ENCODE measurements at places on chromosomes 3 and 15.

- no peak for DNase-seq
Observed at GRCh38 chr3:143414571-143415253, 295.1 kb downstream of the CHST2 start.

DNA sequence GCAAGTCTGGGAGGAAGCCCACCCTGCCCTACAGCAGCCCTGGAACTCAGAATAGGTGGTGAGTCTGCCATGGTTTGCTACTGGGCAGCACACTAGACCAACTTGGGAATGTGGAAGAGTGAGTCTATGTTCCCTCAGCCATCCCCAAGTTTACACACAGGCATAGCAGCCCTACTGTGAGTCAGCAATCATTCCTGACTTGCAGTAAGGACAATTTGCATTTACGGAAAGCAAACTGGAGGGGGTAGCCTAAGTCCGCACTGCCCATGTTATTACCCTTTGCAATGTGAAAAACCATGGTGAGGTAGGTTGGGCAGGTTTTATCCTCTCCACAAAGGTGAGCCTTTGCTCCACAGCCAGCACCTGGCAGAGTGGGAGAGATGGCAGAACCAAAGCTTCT lies 4.6 kb downstream of the TCTA start:
- no peak for DNase-seq

GRCh38 chr3:115062009-115062408 lies 85.1 kb downstream of the ZBTB20 start:
- no peak for DNase-seq

- DNase-seq = no peak
Observed at GRCh38 chr15:92825985-92826384, 74.1 kb upstream of the CHD2 start.

GRCh38 chr3:141722081-141722480 lies 16.0 kb upstream of the RNF7 start:
- no peak for DNase-seq

DNA sequence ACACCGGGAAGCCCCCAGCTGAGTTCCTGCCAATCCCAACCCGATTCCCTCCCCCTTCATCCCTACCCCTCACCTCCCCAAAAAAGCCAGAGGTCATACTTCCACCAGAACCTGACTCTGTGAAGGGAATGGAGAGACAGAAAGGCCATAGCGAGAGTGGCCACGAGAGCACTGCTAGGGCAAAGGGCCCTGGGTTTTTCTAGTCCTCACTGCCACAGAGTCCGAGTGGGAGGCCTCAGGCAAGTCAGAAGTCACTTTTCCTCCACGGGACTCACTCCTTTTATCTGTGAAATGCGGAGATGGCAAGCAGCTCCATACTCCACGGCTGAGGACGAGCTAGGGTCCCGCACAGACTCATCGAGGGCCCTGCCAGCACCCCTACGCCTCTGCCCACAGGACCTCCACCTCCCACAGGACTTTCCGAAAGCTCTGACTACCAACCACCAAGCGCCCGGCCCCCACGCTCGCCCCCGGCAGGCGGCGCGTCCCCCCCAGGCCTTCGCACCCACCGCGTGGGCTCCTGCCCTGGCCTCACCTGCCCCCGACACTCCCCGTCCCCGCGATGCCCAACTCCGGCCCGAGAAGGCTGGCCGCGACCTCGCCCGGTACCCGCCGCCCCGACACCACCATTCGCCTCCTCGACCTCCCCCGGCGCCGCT lies 792 bp downstream of the ATP13A3 start:
- DNase-seq = no peak

- DNase-seq = peak; percentile 88
Observed at GRCh38 chr15:93982226-93982727, 249.1 kb upstream of the MCTP2 start.

DNA sequence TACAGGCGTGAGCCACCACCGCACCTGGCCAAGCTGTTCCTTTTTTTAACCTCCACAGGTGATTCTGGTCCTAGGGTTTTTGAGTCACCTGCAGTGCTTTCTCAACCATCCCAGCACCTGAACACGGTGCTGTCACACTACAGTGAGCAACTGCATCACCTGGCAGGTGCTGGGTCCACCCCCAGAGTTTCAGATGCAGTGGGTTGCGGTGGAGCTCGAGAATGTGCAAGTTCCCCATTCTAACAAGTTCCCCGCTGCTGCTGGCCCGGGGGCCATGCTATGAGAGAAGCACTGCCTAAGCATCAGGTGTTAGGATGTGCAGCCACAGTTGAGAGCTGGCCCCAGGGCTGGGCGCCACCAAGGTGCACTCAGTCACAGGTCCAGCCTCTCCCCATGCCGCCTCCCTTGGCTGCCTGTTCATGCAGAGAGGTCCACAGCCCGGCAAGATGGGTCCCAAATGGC lies 18.0 kb downstream of the ISG20 start:
- no peak for DNase-seq

DNA sequence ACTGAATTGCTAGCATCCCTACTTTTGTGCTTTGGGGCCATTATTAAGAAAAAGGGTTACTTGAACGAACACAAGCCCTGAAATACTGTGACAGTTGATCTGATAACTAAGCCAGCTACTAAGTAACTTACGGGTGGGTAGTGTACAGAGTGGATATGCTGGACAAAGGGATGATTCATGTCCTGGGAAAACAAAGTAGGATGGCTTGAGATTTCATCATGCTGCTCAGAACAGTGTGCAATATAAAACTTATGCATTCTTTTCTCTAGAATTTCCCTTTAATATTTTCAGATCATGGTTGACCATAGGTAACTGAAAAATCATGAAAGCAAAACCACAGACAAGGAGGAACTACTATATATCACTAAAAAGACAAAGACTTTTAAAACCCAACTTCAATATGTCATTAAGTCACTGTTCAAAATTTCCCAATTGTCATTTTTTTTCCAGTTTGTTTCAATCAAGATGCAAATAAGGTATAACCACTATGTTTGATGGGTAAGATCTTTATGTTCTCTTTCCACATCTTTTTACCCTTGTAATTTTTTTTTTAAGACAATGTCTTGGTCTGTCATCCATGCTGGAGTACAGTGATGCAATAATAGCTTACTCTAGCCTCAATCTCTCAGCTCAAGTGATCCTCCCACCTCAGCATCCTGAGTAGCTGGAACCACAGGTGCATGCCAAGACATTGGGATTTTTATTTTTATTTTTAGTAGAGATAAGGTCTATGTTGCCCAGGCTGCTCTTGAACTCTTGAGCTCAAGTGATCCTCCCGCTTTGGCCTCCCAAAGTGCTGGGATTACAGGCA lies 67.7 kb downstream of the IFT80 start:
- peak; percentile 78 for DNase-seq

- no peak for DNase-seq
Observed at GRCh38 chr3:72169561-72170472, 384.9 kb upstream of the PROK2 start.

GRCh38 chr3:184381261-184382224 lies 1.7 kb downstream of the CHRD start:
- DNase-seq = no peak

- DNase-seq = no peak
Observed at GRCh38 chr15:57221134-57221533, 155.2 kb upstream of the CGNL1 start.

DNA sequence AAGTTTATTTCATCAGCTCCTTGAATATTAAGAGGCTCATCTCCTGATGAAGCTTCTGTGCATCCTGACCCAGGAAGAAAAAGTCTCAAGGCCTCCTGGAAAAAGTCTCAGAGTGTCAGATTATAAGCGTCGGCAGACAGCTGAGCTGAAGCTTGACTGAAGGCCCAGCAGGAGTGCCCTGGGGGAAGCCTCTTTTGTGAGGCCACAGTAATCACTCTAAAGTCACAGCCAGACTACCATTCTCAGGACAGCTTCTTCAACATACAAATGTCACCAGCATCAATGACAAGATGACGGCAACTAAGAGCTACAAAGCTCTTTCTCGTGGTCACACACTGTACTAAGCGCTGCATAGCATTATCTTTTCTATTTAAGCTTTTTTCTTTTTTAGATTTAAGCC lies 72.7 kb upstream of the LRRN1 start:
- no peak for DNase-seq

- DNase-seq = no peak
Observed at GRCh38 chr3:131353016-131353877, 28.3 kb upstream of the NUDT16 start.

DNA sequence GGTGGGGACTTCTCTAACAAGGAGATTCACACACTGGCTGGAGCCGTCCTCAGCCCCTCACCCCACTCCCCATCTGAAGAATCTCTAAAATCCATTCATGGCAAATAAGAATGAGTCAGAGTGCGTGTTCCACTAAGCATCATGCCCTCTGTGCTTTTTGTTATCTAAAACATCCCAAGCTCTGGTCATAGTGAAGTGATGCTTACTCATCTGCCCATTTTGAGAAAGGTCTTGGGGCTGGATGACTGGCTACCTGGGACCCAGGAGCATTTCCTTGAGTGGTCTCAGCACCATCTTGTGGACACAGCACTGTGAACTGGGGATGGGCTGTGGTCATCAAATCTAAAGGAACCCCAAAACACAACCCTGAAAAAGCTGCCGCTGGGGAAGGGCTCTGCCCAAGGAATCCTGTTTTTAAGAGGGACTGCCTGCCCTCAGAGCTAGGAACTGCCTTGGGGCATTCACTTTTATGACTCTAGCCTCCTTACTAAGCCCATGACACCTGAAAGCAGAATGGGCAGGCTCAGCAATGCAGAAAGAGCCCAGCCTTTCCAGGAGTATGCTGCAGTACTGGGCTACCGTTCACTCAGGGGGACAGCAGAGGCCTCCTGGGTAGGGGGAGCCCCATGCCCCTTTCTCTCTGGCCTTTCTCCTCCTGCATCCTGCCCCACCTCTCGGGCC lies 53.5 kb downstream of the ZBTB38 start:
- DNase-seq = peak; percentile 85

DNA sequence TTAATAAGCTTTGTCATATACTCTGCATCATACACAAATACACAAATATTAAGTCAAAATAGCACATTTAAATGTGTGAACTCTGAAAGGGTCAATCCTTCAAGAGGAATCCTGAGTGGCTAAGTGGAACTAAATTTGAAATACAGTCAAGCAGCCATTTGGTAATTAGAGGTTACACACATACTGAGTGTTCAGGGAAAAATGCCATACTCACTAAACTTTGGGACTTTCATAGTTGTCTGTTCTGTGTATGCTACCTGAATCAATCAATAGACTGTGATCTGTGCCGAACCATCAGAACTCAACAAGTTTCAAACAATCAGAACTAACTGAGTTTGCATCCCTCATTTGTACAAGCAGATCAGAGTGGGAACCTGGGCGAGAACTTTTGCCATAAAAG lies 15.3 kb downstream of the ANKRD28 start:
- DNase-seq = no peak

DNA sequence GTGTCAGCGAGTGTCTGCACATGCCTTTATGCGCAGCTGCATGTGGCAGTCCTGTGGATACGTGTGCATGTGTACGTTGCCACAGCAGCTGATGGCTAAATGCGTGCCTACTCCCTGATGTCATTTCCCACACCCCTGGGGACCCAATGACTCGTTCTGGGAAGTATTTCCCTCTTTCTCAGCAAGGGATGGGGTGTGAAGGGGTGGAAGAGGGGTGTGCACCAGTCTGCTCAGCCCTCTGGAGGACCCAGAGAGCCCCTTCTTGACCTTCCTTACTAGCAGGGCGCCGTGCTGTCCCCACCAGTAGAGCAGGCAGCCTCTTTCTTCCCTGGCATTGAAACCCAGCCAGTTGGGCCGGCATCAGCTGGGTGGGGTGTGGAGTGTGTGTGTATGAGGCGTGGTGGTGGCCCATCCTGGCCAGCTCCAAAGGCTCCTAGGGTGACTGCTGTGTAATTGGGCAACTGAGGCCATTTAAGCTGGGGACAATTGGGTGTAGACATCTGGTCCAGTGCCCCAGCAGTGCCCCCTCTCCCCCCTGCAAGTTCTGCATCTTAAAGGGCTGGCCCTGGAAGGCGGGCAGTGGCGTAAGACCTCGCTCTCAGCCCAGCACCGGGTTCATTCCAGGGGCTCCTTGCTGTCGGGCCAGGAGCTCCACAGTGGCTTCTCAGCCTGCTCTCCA lies 19.2 kb downstream of the SNX33 start:
- peak; percentile 99 for DNase-seq

DNA sequence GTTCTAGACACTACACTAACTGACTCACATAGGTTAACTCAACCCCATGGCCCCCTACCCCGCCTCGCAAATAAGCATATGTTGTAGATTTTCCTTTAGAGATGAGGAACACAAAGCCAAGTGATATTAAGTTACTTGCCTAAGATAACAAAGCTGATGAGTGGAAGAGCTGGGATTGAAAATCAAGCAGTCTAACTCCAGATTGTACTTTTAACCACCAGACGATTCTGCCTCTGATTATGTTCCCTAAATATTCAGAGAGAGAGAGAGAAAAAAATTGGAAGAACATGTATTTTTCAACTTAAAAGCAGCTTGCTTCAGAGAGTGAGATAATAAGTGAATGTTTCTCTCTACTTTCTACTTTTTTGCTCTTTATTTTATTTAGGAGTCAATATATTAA lies 66.9 kb upstream of the THBS1 start:
- DNase-seq = no peak

GRCh38 chr3:115843206-115843605 lies 219.9 kb downstream of the GAP43 start:
- DNase-seq = no peak

DNA sequence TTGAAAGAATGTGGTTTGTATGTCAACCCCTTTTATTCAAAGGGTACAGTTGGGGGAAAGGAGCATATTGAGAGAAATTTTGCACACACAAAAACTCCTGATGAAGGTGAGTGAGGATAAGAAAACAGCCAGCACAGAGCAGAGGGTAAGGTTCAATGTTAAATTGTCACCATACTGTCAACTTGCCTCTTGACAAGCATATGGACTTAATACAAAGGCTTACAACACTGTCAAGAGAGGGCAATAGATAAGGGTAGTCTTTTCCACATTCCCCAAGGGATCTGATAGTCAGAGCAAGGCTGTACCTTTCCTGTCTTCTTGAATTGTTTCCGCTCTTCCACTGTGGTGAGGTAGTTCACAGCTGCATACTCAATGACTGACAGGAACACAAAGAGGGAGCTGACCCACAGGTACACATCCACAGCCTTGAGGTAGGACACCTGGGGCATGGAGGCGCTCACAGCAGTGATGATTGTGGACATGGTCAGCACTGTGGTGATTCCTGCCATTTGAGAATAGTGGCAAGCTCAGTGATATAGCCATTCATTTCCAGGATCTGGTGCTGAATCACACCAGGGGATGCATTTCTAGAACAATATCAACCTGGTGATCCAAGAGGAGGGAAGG lies 20.4 kb upstream of the RIOX2 start:
- DNase-seq = no peak

GRCh38 chr3:144524531-144524930 lies 552.9 kb downstream of the DIPK2A start:
- peak; percentile 46 for DNase-seq

- DNase-seq = peak; percentile 54
Observed at GRCh38 chr15:42604894-42605744, 29.7 kb downstream of the STARD9 start.

- peak; percentile 37 for DNase-seq
Observed at GRCh38 chr3:46892285-46893145, 15.0 kb downstream of the PTH1R start.

GRCh38 chr3:110436209-110436608 lies 635.4 kb upstream of the NECTIN3 start:
- no peak for DNase-seq

- DNase-seq = peak; percentile 20
Observed at GRCh38 chr3:111045564-111045963, 26.1 kb upstream of the NECTIN3 start.

- DNase-seq = no peak
Observed at GRCh38 chr3:107578091-107578490, 55.3 kb downstream of the BBX start.

GRCh38 chr3:103926936-103927335 lies 1439.8 kb upstream of the ALCAM start:
- DNase-seq = no peak

Data from fibroblast of mammary gland (primary cell).